ENCODE measurements at places on chromosomes 7 and 10.

DNA sequence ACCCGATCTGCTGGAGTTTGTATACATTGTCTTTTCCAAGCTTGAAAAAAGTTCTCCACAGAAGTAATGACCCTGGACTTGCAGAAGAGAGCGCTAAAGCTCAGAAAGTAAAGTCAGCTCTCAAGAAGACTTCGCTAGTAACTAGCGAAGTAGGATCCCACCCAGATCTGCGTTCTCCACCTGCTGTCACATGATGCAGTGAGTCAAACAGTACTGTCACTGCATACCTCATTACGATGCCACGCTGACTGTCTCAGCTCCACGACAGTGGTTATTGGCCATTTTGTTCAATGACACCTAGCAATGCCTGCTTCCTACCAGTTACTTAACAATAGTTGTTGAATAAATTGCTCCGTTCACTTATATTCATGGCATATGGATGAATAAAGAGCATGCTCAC, 29.7 kb upstream of the SEC61G start:
- DNase-seq, result no peak

- no peak for DNase-seq
Measured at GRCh38 chr7:25314731-25315267, 86.5 kb upstream of the NPVF start.

DNA sequence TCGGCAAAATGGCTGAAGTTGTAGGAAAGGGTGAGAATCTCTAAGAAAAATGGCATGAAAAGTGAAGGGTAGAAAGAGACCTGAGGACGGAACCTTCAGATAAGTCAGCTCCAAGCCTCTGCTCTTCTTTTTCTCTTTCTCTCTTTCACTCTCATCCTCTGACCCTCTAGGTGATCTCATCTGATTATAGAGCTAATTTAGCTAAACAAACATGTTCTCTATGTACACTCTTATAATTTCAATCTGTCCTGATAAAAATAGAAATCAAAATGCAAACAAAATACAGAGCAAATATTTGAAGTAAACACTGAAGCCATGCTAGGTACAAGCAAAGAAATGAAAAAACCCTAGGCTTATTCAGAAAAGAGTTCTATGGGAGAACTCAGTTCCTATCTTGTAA, 14.4 kb upstream of the CUBN start:
- DNase-seq, result no peak

- no peak for DNase-seq
Measured at GRCh38 chr10:68446179-68446578, 25.6 kb downstream of the DNA2 start.

DNA sequence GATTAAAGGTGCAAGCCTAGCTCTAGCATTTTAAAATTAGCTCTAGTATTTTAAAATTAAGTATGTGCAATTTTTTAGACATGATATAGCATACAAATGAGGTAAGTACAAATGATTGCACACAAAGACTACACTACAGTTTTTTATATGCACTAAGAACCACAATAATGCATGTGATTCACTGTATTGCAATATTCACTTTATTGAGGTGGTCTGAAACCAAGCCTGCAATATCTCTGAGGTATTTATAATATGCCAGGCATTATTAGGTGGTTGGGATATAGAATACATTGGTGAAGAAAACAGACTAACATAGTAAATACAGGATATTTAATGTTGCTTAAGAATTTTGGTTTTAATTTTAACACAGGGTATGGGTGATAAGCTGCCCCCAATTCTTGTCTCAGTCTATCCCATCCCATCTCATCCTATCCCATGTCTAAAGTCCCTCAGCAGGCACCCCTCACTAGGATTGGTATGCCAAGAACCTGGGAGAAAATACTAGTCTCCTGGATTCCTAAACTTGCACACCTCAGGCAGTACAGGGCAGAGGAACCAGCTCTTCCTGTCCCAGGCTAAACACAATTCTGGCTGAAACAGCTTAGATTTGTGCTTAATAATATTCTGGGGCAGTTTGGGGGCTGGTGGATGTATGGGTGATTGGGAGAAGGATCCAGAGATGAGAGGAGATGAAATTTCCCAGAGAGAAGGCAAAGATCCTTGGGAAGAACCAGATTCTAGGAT, 90.4 kb downstream of the HIPK2 start:
- DNase-seq, result no peak

DNA sequence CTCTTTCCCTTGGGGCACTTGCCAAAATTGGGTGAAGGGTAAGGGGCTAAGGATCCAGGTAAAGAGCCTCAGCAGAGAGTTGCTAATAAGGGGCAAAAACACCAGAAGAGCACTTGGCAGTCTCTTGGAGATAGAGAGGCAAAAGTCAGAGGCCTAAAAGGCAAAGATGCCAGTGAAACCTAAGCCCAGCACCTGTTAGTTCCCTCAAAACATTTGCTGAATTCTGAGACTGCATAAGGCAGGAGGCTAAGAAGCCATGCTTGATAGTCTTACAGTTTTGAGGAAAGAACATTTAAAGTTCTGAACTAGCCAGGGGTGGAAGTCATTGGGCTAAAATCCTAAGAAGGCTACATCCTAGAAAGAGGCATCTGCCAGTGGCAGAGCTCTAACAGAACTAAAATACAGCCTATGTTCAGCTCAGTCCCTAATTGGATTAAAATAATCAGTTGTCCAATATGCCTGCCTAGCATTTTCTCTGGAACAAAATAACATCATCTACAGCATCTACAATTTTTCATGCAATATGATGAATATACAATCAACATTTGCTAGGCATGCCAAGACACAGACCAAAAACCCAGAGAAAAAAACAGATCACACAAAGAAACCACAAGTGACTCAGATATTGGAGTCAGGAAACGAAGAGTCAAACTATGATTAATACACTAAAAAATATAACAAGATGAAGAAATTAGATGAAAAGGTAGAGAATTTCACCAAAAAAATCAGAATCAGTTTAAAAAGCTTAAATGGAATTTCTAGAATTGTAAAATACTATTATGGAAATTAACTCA, 7.7 kb downstream of the HTR7 start:
- DNase-seq, result no peak

DNA sequence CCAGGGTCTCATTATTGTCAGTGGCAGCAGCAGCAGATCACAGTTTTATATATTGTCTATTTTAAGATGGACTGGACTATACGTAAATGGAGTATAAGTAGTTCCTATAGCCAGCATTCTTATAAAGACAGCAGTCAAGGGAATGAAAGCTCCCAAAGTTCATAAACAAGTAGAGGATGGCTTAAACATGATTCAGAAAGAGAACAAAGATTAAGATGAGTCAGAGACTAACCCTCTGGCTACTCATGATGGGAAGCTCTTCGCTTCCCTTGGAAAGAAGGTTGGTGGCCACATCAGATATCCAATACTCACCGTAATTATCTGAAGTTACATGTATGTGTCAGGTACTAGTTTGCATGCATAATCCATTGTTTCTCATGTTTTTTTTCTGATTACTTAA, 277.0 kb downstream of the INHBA start:
- no peak for DNase-seq

DNA sequence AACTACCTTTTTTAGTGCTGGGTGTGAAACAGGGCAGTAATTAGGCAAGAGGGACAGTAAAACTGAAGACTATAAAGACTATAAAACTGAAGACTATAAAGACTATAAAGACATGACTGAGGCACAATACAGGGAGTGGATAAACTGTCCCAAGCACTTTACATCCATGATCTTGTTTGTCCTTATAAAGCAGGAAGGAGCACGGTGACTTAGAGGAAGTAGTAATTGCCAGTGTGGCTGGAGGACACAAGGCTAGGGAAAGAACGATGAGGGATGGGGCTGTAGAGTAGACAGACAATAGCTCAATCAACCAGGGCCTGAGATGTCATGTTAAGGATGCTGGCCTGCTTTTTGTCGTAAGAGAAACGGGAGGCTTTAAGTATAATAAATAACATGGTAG, 26.0 kb downstream of the DNAJC12 start:
- DNase-seq, result no peak

DNA sequence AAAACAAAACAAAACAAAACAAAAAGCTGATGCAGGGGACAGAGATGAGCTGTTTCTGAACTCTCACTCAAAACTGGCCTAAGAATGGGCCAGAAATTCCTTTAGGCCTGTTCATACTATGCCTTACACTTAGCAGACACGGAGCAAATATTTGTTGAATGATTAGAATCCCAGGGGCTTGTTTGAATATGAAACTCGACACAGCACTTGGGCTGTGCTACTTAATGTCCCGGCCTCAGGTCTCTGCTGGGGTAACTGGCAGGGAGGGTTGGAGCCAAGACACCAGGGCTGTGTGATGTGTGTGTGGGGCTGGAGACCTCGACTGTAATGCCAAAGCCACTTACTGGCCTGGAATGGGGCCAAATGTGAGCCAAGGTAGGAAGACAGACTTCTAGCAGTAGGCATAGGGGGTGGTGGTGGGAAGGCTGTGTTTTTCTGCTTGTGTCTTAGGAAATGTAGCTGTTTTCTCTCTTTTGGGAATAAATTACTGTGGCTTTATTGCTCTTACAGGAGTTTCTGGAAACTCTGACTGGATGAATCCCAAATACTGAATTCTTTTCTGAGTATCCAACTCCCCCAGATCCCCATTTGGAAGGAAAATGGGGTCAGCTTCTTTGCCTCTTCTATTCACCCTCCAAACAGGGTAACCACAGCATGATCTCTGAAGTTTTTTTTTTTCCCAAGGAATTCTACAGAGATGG, 66.7 kb downstream of the EMX2 start:
- no peak for DNase-seq

DNA sequence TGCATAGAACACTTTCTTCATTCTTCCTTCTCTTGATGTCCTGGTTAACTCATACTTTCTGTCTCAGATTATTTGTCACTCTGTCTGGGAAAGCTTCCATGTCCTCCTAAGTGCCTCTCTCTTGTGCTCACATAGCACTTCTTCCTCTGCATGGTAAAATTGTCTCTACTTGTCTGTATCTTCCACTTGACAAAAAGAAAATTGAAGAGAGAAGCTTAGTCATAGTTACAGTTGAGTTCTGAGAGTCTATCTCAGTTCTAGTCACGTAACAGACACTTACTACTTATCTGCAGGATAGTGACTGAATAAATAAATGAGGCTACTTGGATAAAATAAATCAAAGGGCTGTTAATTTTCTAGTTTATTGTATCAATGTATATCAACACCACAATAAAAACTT, 458.1 kb downstream of the HTR7 start:
- DNase-seq, result no peak

DNA sequence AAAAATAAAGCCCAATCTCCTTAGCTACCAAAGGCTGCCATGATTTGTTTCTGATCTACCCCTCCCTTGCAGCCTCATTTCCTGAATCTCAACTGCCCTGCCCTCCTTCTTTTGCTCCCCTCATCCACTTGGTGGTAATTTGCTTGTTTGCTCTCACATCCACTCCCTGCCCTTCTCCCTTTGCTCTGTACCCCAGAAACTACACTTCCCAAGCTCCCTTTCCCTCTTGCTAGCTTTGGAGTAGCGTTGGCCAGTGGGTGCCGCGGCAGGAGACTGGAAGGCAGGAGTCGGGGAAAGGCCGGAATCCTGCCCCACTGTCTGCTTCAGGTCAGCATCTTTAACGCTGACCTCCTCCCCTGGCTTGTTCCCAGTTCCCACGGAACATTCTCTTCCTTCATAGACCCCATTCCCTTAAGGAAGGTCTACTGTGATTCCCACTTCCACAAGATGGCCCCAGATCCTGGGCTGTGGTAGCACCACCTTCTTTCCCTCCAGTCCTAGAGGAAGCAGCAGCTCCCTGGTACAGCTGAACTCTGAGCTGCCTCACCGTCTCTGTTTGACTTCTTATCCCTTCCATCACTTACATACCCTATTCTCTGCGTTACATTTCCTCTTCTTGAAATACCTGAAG, 79.1 kb downstream of the PIK3CG start:
- DNase-seq, result no peak

DNA sequence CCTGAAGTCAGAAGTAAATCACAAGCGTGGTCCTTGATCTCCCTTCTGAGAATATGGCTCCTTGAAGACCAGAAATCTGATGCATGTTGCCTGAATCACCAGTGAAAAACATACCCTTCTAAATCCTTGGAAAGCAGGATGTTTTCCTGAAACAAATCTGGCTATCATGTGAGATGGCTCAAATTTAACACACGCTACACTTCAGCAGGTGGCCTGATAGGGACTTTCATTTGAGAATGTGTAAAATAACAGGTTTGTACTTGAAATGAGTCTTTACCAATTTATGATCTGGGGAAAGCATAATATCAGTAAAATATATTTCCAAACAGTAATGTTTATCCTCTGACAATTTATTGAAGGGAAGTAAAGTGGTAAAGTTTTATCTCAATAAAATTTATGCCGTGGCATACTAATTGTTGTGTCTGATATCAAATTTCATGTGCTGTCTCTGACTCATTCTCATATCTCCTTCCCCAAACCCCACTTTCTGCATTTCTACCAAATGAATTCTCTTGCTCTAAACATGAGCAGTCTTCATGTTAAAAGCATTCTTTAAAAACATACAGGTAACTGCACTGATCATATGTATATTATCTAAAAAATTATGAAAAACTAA, 17.4 kb downstream of the CYP3A4 start:
- no peak for DNase-seq

GRCh38 chr10:30055226-30055662, 4.1 kb downstream of the JCAD start:
- DNase-seq, result no peak

GRCh38 chr10:13144814-13145213, 16.5 kb upstream of the MCM10 start:
- DNase-seq, result no peak

GRCh38 chr10:21372651-21373410, 152.7 kb downstream of the SKIDA1 start:
- peak; percentile 25 for DNase-seq

DNA sequence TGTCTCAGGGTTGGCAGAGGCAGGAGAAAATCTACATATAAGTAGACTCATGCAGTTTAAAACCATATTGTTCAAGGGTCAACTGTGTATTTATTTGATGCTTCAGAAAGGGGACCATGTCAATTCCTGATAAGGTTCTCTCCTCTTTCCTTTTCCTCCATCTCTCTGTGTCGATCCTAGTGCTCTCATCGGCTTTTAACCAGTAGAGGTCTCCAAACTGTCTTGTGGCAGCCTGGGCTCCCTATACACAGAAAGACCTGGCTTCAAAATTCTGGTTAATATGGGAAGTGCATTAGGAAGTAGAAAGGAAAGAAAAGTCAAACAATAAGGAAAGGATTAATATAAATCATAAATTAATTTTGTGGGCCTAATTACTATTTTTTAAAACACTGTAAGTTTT, 304.4 kb upstream of the C7orf33 start:
- no peak for DNase-seq

GRCh38 chr10:59177031-59177797, 771 bp downstream of the PHYHIPL start:
- DNase-seq, result no peak

DNA sequence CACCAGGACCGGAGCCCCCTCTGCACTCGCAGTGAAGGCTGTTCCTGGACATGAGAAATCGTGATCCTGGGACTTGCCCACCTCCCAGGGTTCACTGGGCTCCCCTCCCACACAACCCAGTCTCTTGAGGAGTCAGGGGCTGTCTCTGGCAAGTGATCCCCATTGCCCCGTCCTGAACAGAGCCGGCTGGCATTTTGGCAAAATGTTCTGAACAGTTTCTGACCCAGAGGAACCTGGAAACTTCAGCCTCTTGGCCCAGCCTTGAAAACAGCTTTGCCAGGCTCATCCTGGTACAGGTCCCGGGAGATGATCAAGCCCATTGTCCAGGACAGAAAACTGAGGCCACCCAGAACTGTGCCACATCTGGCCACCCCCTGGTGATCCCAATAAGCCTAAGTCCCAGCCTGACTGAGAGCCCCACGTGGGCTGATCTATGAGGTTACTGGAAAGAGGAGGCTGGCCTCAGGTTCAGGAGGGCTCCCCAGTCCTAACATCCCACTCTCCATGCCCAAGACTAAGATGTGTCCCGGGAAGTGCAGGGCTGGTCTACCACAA, 115.7 kb downstream of the OAT start:
- no peak for DNase-seq
